ENCODE measurements at places on chromosomes 2 and 18.

- DNase-seq, result no peak
Observed at GRCh38 chr2:208015475-208015874, 9.9 kb downstream of the PLEKHM3 start.

GRCh38 chr2:228796386-228796785, 474.7 kb downstream of the PID1 start:
- no peak for DNase-seq

DNA sequence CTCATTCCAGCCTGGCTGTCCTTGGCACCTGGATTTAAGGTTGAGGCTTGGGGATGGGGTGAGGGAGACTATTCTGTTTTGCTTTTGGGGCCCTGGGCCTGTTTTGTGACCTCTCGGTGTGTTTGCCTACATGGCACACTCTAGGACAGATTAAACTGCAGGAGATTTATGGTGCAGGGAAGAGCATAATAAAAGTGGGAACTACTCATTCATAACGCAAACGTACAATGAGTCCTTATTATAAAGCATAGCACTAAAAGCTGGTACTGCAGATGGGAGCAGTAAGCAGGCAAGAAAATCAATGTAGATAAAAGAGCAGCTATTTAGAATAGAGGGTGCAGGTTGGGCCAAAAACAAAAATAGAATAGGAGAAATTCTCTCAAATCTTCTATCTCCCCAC, 238.4 kb downstream of the ACTR3 start:
- DNase-seq, result no peak

DNA sequence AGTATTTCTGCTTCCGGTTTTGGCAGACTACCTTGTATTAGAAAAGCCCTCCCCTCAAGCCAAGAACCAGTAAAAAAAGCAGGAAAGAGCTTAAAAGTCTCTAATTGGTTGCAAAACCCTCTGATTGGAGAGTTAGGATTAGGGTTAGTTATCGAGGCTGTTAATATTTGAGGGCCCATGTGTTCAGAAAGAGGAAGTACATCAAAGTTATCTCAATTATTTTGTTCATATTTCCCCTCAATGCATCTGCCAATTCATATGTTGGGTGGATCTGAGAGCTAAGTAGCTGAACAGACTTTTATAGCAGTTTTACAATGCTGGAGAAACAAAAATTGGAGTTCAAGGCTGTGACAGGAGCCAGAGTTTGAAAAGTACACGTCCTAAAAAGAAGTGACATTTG, 43.1 kb upstream of the KLHL14 start:
- DNase-seq, result no peak

DNA sequence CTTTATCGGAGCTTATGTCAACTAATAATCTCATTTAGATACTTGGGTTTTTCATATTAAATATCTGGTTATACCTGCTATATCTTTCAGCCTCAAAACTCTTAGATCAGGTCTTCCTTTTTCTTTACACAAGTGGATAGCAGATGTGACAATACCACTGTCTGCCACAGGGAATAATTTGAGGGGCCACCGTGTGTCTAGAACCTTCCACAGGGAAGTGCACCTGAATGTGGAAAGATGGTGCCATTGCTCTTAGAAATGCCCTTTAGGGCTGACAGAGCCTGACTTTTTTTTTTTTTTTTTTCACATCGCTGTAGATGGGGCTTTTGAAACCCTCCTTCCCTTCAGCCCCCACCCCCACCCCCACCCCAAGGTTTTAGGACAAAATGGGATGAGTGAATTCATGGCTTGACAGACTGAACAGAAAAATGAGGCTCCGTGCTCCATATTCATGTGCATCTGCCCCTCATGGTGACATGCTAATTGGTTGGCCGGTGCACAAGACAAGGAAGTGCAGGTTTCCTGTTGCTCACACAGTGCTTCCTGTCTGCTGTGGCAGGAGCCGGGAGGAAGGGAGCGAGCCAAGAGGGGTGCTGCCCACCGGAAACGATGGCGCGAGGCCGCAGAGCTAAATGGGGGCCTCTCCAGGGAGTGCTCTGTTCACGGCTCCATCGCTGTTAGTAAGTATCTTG, 246.0 kb downstream of the LDLRAD4 start:
- no peak for DNase-seq

- DNase-seq, result no peak
Observed at GRCh38 chr2:240464514-240465241, 29.2 kb downstream of the GPC1 start.

GRCh38 chr2:189466046-189466445, 24.8 kb downstream of the WDR75 start:
- no peak for DNase-seq

- DNase-seq, result no peak
Observed at GRCh38 chr2:49569176-49569575, 414.9 kb upstream of the FSHR start.

DNA sequence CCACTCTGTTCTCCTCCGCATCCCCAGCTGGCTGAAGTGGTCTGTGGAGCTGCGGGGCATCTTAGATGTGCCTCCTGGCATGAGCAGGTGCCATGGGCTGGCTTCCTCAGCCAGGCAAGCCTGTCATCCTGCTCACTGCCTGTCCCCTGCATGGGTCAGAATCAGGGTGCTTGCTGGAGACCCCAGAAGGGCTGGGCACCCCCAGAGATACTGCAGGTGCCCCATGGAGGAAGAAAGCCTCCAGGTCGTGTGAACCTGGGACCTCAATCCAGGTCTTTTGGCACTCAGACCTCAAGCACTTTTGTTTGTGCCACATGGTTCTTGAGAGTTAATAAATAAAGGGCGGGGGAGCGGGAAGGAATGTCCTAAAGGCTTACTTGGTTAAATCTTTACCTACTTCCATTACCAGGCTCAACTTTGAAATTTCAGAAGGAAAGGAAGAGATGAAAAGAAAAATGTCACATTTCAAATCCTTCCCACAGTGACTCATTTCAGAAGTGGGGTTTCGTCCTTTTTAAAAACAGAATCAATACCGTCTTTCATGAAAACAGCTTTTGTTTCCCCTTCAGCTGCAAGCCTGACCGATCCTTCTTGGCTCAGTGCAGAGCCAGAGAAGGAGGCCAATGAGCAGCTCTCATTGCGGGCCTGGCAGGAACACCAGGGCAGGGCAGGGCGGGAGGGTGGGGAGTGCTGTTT, 69.9 kb downstream of the RHOB start:
- DNase-seq, result no peak

GRCh38 chr2:146324951-146325350, 1519.9 kb upstream of the ACVR2A start:
- no peak for DNase-seq

- DNase-seq, result no peak
Observed at GRCh38 chr18:77069931-77070330, 62.7 kb downstream of the MBP start.

- no peak for DNase-seq
Observed at GRCh38 chr2:204395539-204395938, 149.7 kb upstream of the PARD3B start.

- no peak for DNase-seq
Observed at GRCh38 chr18:69978732-69979715, 31.4 kb upstream of the CD226 start.

GRCh38 chr2:197498937-197499593, 575 bp downstream of the HSPD1 start:
- DNase-seq, result peak; percentile 20

DNA sequence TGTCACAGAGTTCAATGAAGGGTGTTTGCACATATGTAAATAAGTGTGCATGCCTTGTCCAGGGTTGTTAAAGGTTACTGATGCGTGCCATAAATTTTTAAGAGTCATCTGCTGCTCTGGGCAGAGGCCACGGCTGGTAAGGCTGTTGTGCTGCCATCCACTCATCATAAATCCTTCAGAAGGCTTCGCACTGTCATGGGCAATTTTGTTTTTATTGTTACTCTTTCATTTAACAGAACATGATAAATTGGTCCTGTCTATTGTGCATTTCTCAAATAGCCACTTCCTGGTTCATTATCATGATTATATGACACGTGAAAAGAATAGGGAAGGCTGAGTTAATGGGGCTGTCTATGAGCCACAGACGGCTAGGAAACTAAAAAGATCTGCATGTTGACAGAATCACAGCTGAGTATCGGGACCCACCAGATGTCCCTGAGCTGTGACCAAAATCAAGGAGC, 634.3 kb upstream of the SOX11 start:
- DNase-seq, result no peak

GRCh38 chr18:2471523-2471922, 99.8 kb downstream of the METTL4 start:
- DNase-seq, result no peak

DNA sequence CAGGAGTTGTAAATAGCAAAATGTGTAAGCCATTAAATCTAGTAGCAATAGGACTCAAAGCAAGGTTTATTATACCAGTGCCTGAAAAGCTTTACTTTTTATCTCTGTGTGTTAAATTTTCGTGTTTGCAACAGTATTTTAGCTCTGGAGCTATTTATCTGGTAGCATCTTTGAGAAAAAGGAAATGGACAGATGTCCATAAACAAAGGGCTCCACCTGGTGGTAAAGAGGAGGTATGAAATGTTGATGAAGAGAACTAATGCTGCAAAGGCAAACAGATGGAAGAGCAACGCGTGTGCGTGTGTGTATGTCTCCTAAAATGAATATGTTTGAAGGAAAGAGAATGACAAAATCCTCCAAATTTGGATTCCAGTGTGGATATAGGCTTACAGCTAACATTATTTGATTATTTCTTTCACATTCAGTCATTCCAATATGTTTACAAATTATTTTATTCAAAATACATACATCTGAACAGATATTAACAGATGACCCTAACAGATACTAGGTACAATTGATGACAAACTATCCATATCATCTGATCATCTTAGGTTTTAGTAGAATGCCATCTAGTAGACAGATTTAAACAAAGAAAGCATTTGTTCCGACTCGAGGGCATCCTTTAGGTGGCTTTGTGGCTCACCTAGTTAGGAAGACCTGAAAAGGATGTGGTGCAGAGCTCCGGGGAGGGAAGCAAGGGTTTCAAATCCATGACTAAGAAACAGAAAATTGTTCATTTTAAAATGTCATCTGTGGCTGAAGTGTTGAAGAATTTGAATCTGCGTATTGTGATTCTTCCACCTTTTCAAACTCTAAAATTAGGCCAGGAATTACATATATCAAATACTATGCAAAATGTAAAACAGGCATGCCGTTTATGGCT, 383.3 kb downstream of the MTX2 start:
- DNase-seq, result peak; percentile 30

GRCh38 chr2:16727256-16727655, 61.6 kb upstream of the CYRIA start:
- DNase-seq, result no peak

DNA sequence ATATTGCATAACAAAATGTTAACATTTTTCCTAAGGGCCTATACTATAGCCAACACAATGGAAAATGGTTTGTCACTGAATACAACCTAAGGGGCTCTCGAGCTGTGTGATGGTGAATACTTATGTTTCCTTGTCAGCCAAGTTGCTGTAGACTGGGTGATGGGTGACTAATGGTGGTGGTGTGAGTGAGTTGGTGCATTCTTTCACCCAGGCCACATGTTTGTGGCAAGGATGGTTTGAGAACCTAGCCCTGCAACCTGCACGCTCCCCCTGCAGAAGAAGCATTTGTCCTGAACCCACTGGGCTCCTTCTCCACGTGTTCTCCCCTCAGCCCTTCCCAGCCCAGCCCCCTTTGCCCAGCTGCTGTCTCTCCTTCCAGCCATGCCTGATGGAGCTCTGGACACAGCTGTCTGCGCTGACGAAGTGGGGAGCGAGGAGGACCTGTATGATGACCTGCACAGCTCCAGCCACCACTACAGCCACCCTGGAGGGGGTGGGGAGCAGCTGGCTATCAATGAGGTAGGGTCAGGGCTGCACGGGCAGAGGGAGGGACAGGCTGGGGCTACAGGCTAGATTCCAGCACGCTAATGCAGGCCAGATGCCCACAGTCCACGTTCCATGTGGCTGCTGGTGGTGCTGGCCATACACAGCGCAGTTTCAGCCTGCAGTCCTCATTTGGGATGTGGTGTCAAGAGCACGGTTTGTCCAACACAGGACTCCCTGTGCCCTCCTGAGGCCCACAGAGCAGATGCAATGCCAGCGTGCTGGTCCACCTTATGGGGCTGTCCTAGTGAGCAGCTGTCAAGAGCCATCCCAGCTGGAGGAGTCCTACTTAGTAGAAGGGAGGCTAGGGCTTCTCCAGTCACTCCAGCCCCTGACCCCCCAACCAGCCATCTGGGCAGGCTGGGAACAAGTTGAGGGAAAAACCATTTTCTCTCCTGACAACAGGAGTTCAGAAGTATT, 65.4 kb downstream of the FAM168B start:
- no peak for DNase-seq

DNA sequence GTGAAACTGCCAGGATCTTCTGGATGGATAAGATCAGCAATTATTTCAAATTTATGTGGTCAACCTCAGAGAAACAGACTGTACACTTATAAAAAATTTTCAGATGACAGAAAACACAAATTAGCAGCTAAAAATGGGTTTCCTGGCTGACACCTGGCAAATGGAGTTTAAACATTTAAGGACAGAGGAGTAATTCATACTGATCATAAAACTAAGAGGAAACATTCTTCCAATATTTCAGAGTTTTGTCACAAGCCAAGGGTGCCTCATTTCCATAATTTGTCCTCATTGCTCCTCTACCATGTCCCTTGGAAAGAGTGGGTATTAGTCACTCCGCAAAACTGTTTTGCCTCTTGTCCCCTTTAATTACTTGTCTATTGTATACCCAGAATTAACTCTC, 70.2 kb downstream of the TMEFF2 start:
- DNase-seq, result no peak

GRCh38 chr2:41933585-41934320, 114.1 kb upstream of the PKDCC start:
- DNase-seq, result peak; percentile 70

DNA sequence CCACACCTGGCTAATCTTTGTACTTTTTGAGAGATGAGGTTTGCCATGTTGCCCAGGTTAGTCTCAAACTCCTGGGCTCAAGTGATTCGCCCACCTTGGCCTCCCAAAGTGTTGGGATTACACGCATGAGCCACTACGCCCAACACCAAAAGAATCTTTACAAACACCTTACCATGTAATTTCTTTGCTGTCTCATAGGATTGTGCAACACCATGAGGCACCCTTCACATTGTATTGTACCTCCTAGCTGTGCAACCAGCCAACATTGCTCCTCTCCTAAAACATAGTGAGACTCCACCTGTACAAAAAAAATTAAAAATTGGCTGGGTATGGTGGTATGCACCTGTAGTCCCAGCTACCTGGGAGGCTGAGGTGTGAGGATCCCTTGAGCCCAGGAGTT, 3.1 kb upstream of the MFSD6 start:
- no peak for DNase-seq

DNA sequence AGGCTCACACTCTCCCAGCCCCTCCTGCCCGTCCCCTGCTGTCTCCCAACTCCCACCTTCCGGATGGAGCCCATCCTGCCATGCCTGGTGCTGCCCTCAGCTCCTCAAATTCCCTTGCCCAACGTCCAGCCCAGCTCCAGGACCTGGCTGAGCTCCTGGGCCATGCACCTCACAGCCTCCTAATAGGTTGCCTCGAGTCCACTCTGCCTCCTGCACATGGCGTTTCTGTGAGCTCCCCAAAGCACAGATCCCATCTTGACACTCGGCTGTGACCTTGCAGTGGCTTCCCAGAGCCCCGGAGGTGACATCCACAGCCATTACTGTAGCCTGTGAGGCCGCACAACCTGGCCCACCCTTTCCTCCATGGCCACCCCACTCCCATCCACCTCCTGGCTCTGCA, 191.9 kb upstream of the SALL3 start:
- no peak for DNase-seq

Measured in HTR-8/SVneo (cell line).